ENCODE measurements at places on chromosomes 12 and 14.

GRCh38 chr14:26319139-26319864, 278.5 kb downstream of the NOVA1 start:
- no peak for DNase-seq

GRCh38 chr14:105430042-105430441, 10.4 kb downstream of the MTA1 start:
- DNase-seq = no peak

DNA sequence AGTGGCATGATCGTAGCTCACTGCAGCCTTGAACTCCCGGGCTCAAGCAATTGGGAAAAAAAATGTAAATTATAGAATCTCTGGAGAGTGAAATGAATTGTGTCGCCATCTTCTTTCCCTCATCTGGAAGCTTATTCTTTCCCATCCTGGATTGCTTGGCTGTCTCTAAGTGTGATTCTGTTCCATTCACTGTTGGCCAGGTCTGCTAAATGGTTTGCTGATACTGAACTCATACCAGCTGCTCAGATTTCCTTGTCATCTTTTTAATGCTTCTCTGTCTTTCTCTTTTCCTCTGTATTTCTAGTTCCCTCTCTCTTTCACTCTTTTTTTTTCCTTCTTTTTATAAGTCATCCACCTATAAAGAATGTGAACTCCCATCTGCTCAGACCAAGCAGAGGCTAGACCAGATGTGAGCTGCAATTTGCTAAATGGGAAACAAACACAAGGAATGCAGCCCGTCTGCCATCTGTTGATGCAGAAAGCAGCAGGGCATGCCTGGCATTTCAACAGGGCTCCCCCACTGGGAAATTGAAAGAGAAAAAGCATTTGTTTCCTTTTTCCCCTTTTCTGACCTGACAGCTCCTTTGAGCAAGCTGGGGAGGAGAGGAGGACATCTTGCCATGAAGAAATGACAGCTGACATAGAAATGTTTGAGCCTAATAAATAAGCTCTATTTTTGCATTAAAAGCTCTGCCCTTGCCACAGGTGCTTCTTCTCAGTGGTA, 1823.6 kb upstream of the FLRT2 start:
- DNase-seq = no peak

GRCh38 chr14:58662759-58663158, 25.0 kb downstream of the DACT1 start:
- no peak for DNase-seq

DNA sequence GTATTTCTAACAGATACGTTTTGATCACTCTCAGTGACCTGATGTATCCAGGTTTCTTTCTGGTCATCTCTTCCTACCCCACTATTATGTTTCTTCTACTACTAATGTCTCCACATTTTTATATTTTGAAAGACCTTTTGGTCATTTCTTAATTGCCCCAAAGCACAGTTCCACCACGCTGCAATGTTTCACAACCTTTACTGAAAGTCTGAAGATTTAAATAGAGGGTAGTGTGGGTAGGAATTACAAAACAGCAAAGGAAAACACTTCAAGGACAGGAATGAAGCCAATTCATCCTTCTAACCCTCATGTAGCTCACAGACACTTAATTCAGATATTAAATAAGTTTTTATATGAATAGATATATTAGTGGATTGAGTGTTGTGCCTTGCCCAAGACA, 36.1 kb upstream of the SLC16A7 start:
- DNase-seq = no peak

DNA sequence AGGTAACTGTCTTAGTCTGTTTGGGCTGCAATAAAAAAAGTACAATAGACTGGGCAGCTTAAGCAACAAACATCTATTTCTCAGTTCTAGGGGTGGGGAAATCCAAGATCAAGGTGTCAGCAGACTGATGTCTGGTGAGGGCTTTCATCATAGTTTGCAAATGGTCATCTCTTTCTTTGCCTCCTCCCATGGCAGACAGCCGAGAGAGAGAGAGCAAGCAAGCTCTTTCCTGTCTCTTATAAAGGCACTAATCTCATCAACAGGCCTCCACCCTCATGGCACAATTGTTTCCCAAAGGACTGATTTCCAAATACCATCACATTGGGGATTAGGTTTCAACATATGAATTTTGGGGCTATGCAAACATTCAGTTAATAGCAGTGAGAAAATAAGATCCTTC, 445.6 kb upstream of the FLRT2 start:
- DNase-seq = no peak

GRCh38 chr14:77133720-77134338, 7.8 kb downstream of the ZDHHC22 start:
- DNase-seq = peak; percentile 46

GRCh38 chr12:68240975-68241374, 12.4 kb downstream of the IL22 start:
- DNase-seq = peak; percentile 32

- DNase-seq = no peak
Observed at GRCh38 chr14:72845683-72846082, 48.2 kb downstream of the DPF3 start.

GRCh38 chr12:123223241-123223668, 9.7 kb downstream of the MPHOSPH9 start:
- peak; percentile 28 for DNase-seq

GRCh38 chr12:131591136-131591535, 119.8 kb upstream of the SFSWAP start:
- no peak for DNase-seq

GRCh38 chr14:89957791-89958190, 2.1 kb downstream of the TDP1 start:
- DNase-seq = no peak

DNA sequence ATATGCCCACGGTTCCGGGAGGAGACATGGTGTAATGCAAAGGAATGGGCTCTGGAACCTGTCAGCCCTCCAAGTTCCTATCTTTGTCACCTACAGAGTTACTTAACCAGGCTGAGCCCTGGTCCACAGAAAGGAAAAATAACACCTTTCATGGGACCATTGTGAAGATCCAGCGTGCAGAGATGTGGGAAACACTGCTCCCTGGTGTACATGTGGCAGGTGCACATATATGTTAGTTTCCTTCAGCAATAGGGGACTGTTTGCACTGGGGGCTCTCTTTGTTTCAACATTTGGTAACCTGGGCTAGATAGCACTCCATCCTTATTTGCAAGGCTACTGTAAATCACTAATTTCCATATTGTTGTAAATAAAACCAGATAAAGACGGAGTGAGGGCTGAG, 72.3 kb downstream of the ANO2 start:
- no peak for DNase-seq

DNA sequence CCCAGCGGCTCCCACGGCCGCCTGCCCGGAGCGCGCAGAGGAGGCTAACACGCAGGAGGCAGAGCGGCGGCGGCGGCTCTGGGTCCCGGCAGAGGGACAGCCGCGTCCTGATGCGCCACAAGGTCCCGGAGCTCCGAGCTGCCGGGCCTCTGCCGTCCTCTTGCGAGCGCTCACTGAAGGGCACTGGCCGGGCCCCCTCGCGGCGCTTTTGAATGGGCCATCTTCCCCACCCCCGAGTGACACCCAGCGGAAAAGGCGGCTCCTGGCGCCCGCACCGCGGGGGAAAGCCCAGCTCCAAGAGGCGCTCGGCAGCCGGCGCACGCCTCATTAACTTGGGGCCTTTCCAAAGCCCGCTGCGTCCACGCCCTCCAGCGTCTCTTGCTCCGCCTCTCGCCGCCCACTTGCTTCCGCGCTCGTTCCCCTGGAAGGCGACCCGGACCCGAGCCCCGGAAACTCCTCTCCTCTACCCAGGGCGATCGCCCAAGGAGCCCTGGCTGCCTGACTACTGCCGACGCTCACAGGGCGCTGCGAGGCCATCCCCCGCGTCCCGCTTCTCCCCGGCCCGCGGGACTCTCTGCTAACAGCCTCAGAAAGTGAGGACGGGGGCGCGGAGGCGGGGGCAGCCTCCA, at the start of gene PHLDA1:
Gene PHLDA1 (minus strand): TSS at position 363 of the 629 bp plus-strand sequence.
- peak; percentile 90 for DNase-seq

DNA sequence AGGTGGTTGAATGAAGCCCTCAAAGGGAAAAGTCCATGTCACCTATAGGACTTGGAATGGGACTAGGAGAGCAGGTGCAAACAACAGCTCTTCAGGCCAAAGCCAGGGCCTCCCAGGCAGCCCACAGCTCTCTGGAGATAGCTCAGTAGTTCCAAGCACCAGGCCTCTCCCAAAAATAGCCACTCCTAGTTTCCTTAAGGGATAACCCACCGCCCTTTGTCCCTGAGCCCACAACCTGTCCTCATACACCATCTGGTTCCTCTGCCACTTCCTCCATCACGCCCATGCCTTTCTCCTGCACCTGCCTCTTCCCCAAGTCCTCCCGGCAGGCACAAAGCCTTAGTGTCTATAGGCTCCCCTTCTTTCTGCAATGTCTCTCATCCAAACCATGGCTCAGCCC, 2.1 kb downstream of the RAB15 start:
- no peak for DNase-seq

- DNase-seq = no peak
Observed at GRCh38 chr12:60616400-60616799, 1020.6 kb downstream of the SLC16A7 start.

GRCh38 chr12:113803759-113804140, 162.4 kb downstream of the RBM19 start:
- DNase-seq = no peak

DNA sequence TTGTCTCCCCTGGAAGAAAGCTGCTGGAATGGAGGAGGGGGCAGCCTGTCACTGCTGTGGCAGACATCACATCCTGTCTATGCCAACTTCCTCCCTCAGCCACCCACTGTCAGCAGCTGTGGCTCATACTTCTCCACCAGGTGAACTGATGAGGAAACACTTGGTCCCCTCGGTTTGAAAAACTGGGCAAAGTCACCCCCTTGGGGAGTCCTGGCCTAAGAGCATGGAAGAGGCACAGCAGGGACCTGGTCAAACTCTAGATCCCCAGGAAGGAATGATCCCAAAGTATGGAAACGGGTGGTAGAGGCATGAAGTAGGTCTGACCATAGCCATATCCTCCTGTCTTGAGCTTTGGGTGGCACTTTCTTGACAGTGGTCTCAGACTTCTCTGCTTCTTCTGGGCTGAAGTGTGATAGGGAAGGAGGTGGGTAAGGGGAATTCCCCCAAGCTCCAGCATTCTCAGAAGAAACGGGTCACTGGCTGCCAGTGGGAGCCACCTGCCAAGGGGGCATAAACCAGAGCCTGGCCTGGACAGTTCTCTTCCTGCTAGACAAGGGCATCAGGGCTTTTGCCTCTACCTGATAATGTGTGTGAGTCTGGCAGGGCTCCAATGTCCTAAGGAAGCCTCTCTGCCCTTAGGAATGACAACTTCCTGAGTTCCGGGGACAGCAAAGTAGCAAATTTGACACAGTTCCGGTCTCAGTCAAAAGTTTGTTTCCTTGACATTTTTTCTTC, 36.0 kb downstream of the FMNL3 start:
- peak; percentile 70 for DNase-seq

- no peak for DNase-seq
Observed at GRCh38 chr12:75909714-75910656, 121.6 kb downstream of the PHLDA1 start.
